ENCODE measurements at places on chromosomes 3 and 15. TPM values are rescaled to one million over a fixed set of nuclear protein-coding genes. Genes with fewer than 3 reads are reported as not detected.

DNA sequence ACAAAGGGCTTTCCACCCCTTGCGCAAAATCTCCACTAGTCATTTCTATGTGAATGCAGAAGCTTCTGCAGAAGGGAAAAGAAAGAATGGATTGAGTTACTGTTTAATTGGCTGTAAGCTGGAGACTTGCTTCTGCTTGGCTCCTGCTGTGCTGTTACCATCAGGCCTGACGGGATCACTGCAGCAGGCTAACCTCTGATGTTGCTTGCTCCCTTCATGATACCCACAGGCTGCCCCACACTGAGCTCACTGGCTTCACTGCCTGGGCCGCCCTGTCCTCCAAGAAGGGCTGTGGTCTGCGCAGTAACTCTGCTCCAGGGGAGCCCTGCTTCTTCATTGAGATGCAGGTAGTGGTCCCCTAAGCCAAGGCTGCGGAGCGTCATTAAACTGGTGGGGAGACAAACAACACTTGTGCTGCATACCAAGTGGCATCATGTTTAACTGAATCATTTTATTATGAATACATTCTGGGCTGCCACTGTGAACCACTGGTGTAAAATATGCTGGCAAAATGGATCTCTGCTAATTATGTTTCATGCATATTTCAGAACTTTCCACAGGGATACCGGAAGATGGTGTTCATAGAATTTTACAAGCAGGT, 78.6 kb downstream of the WDR49 start:
- no peak for DNase-seq

Gene ARHGAP11A
- total RNA-seq: 1.4 TPM

DNA sequence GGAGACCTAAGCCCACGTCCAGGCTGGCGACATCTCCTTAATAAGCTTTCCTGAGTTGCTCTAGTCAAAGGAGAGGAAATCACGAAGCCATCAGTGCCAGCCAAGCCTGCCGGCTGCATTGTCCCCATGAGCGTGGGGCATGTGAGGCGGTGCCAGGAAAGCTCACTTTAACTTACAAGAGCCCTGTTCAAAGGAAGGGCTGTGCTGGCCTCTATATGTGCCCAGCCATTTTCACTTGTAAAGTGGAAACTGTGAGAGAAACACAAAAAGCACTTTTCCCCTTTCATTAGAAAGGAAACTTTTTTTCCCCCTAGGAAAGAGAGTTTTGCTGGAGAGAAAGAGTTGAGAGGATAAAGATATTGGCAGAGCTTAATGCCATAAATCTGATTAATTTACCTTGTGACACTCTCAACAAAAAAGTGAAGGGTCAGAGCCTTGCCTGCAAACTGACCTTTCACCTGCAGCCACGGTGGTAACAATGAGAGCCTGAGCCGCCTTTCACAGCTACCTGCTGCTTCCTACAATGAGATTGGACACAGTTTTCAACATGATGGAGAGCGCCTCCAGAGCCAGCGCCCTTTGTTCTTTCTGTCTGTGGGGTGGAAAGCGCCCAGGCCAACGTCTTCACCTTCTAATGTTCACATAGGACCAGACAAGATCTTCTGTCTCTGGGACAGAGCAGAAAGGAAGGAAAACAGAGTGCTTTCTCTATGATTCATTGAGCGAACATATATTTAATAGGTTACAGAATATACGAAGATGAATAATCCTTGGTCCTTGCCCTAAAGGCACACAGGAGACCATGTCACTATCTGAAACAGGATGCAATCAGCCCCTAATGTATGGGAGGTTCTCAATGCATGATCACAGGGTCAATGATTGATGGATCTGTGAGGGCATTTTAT, 233.1 kb upstream of the HES1 start:
- no peak for DNase-seq

DNA sequence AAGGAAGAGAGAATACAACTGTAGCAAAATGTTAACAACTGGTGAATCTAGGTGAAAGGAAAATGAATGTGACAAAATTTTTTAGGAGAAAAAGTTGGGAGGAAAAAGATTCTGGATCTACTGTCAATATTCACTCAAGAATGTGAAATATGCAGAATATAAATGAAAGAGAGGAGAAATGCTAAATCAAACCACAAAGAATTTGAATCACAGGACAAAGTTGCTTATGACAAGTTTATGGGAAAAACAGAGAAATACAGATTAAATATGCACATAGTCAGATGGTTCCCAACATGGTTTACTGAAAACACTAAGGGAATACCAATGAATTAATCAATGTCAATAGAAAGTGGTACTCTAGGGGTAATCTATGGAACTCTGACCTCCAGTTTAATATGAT, 27.6 kb downstream of the C3orf33 start:
- DNase-seq: no peak

DNA sequence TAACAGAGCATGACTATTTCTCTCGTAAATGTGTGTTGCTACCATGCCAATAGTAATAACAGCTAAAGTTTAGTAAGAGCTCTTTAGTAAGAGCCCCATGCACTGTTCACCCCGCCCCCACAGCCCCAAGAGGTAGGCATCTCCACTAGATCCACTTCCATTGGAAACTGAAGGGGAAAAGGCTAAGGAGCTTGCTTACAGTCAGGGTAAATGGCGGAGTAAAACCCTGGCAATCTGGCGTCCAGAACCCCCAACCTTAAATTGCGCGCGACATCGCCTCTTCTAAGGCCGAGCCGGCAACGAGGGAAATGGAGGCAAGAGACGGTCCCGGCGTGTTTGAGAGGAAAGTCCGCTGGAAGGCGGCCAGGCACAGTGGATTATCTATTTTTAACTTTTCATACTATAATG, 654 bp upstream of the C3orf38 start:
- no peak for DNase-seq

Gene PLCB2
- 26.9 TPM for total RNA-seq

DNA sequence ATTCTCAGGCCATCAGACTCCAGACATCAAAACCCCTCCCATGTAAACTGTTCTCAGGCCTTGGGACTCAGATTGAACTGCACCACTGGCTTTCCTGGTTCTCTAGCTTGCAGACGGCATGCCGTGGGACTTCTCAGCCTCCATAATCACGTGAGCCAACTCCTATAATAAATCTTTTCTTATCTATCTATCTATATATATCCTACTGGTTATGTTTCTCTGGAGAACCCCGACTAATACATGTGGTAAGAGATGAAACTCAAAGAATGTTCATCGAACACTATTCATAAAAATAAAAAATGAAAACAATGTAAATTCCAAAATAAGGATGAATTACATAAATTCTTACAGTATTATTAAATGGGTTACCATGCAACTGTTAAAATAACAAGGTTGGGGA, 84.5 kb upstream of the NTRK3 start:
- no peak for DNase-seq

GRCh38 chr15:60372227-60372626, 25.6 kb downstream of the ANXA2 start:
- no peak for DNase-seq

Gene C3orf22
- total RNA-seq: not detected

- no peak for DNase-seq
These were observed 203.3 kb downstream of the FEZF2 start for GRCh38 chr3:62169906-62170660.

DNA sequence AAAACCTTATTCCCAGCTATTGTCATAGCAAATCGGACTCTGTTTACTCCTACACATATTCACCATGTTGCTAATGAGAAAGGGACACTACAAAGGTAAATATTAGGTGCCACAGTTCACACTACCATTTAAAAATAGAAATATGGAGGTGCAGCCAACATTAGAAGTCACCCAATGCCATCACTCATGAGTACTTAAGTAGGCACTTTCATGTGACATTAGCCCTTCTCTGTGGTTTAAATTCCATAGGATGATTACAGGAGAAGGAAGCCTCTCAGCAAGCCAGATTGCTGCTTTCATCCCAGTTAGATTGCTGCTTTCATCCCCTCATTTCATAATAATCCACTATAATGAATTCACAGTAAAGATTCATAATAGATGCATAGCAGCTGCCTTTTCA, 376.8 kb upstream of the ALCAM start:
- no peak for DNase-seq
